Activated T-helper 1 cell treated with anti-CD3 and anti-CD28 coated beads, Interleukin-2, amount 50 U/mL, for 16 hours (primary cell): ENCODE measurements at places on chromosomes 3 and 15.
A peak's percentile ranks its signal among the peaks of the same experiment; 100 is the strongest.

DNA sequence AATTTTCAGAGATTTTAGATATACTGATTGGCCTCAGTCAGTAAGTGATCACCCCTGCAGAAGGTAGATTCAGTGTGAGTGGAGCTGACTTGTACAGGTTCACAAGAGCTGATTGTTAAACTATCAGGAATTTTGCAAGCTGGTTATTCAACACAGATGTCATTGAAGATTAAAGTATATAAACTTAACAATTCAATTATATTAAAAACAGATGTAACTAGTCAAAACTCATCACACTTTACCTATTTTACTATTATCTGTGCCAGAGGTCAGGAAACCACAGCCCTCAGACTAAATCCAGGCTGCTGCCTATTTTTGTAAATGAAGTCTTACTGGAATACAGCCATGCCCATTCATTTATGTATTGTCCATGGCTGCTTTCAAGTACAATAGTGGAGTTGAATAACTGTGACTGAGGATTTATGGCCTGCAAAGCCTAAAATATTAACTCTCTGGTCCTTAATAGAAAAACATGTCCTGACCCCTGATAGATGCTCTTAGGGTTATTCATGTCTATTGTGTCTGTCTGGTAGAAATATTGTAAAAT, 429.3 kb upstream of the PDZRN3 start:
- no peak for DNase-seq

DNA sequence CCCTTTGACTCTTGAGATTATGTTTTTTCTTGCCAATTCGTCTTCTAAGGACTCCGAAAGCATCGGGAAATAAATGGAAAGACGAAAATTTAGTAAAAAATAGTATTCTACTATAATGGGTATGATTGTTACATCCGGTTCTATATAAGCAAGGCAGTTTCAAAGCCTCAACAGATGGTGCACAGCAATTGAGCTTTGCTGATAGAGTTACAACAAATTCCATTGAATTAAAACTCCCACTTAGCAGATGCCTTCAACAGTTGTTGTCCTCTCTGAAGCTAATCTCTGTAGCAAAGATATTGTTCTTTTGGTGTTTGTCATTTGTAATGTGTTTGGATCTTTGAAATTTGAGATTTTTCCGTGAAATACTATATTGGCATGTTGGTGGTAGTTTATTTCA, 16.1 kb upstream of the GHSR start:
- DNase-seq, result no peak

DNA sequence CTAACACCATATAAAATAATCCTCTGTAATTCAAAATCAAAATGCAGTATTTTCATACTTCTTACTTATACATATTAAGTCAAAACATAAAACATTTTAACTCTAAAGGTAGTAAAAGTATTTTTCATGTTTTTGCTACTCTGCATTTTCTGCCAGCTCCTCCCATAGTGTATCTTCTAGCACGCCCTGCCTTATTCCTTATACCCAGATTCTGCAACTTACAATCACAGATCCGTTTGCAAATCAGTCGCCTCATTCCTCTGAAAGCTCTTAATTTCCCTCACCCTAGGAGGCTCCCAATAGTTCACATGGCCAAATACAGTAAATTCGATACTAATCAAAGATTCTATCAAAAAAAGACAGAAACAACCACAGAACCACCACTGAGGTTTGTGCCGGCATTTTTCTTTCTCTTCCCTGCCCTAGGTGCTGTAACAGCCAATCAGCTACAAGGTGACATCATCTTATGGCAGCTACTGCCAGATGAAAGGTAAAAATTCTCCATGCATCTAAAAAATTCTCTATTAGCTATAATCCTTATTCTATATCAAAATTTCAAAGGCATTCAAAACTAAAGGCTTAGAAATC, 72.9 kb downstream of the CLASP2 start:
- no peak for DNase-seq

DNA sequence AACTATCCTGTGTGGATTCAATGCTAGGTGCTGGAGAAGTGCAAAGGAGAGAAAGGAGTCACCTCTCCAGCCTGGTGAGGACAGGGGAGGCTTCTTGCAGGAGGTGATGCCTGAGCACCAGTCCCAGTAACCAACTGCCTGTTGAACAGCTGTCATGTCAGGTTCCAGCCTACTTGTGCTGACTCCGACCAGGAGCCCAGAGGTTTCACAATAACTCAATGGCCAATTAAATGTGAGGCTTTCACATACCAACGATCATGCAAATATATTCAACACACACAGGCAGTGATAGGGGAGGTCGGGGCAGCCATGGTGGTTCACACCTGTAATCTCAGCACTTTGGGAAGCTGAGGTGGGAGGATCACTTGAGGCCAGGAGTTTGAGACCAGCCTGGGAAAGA, 7.7 kb downstream of the SORD start:
- DNase-seq, result no peak

- DNase-seq, result no peak
Measured at GRCh38 chr3:59464187-59464586, 414.4 kb upstream of the CFAP20DC start.

- DNase-seq, result no peak
Measured at GRCh38 chr3:110343945-110344344, 727.7 kb upstream of the NECTIN3 start.

- no peak for DNase-seq
Measured at GRCh38 chr3:194058189-194058571, 77.8 kb upstream of the HES1 start.

DNA sequence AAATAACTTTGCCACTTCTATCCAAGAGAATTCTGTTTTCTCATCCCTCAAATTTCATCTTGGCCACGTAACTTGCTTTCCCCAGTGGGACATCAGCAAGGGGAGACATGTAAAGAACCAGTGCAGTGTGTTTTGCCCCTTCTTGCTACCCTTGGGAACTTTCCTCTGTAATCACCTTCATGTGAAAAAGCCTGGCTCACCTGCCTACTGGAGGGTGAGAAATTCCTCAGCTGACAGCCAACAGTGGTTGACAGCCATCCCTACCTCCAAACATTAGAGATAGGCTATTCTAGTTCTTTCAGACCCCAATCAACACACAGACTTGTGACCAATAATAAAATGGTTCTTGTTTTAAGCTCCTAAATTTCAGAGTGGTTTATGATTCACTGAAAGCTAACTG, 333.9 kb upstream of the TBC1D5 start:
- DNase-seq, result no peak

GRCh38 chr3:106714400-106714799, 662.8 kb upstream of the CCDC54 start:
- DNase-seq, result no peak

DNA sequence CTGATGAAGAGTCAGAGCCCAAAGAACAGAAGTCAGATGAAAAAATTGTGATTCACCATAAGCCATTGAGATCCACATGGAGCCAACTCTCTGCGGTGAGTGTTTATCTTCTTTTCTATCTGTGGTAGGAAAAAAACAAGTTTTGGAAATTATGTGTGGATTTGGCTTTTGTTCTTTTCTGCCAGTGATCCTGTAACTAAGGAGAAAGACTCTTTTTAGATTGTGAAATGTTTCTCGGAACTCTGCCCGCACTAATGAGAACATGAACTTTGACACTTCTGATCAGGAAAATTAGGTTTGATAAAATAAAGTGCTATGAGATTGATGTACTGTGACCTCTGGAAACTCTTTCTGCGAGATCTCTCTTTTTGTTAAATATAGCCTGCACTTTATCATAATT, 8.4 kb downstream of the ARHGEF26 start:
- no peak for DNase-seq

- peak; percentile 20 for DNase-seq
Measured at GRCh38 chr15:68924866-68925560, 5.3 kb upstream of the SPESP1 start.

- DNase-seq, result no peak
Measured at GRCh38 chr3:196513697-196514349, 1.3 kb downstream of the SMCO1 start.

GRCh38 chr3:57592306-57592705, 4.8 kb downstream of the ARF4 start:
- DNase-seq, result no peak

- no peak for DNase-seq
Measured at GRCh38 chr15:78450285-78450858, 12.4 kb downstream of the IREB2 start.

DNA sequence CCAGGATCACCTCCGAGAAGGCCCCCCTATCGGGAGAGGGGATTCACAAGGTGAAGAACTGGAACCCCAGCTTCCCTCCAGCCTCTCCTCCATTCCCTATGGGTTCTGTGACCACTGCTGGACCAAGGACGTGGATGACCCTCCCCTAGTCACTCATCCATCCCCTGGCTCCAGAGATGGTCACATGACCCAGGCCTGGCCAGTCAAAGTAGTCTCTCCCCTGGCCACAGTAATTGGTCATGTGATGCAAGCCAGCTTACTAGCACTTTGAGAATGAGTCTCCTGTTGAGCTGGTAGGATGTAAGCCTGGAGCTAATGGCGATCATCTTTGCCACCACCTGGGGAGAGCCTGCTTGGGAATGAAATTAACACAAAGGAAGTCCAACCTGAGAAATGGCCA, 3.9 kb downstream of the CAMK1 start:
- no peak for DNase-seq

- DNase-seq, result no peak
Measured at GRCh38 chr3:153980252-153980590, 141.0 kb upstream of the ARHGEF26 start.

- no peak for DNase-seq
Measured at GRCh38 chr15:89768071-89768500, 8.0 kb upstream of the MESP2 start.
